Frontal cortex (tissue), 4 donors: ENCODE measurements at places on chromosomes 13 and 19.

DNA sequence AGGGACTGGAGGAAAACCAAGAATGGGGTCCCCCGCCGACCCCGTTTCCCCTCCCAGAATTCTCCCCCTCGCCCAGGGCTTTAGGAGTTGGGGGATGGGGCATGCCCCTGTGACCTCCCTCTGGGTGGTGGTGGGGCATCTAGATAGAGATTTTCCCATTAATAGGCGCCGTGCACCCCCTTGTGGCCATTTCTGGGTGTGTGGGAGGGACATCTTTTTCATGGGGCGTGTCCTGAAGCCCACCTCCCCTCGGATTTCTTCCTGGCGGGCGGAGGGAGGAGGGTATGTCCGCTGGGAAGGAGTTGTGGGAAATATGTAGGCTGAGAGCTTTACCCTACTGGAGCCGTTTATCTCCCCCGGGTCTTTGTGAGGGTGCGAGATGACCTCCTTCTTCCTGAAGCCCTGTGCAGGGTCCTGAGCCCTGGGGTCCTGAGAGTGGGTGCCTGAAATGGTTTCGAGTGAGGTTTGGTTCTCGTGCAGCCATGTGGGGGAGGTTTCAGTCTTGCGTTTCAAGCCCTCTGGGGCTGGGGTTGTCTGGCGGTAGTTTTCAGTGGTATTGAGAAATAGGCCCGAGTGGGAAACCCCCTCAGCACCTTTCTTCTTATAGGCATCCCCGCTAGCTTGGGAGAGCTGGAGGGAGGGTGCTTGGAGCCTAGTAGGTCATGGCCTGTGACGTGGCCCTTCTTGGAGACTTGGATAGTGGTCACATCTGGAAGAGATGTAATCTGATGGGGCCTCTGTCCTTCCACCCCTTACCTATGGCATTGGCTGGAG is 1.0 kb downstream of the PRMT1 start:
- no peak for DNase-seq

DNA sequence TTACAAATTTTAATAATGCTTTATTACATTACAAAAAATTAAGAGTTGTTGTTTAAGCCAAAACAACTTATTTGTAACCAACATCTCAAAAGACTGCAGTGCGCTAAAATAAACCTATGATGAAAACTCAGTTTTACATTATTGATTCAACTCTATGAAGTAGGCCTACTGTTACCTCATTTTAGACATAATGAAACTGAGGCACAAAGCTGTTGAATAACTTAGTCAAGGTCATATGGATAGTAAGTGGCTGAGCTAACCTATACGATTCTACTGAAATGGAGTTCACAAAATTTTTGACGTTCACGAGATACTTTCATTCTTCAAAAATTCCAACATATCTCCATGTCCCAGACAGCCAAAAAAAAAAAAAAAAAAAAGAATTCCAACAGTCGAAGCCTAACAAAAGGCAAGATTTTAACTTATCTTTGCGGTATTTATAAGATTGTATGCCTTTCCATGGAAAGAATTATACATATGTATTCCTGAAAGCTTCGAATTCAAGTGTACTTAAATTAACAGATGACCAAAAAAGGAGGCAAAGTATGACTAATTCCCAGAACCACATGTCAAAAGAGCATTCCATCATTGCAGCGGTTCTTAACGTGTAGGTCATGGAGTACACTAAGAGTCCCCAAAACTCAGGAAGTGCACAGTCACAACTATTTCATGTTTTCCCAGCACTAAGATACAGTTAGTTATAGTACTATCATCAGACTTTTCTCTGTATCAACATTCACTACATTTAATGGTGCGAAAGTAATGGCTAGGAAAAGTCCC is 69.4 kb downstream of the PSPC1 start:
- DNase-seq, result no peak

DNA sequence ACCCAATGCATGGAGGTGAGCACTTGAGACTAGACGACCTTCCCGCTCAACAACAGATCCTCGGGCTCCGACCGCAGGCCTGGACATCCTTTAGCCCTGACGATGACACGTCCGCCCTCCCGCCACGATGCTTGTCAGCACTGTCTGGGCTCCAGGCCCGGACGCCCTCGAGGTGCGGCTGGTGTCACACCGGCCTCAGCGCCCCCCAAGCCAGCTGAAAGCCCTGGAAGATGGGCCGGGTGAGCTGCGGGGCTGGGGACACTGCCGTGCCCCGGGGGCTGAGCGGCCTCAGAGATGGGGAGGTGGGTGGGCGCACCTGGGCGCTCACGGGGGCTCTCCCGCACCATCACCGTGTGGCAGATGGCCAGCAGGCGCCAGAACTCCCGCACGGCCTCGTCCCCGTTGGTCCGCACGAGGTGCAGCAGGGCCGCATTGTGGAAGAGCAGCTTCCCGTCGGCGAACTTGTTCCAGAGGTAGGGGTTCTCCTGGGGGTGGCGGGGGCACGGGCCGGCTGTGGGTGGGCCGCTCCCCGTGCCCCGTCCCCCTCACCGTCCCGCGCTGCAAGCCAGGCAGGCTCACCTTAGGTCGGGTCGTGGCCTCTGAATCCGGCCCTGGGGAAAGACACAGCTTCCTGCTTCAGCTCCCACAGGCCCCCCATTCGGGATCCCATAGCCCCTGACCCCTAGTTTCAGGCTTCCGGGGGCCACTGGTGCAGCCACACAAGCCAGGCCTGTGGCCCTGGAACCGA is 15.5 kb downstream of the ATP8B3 start:
- DNase-seq, result no peak

DNA sequence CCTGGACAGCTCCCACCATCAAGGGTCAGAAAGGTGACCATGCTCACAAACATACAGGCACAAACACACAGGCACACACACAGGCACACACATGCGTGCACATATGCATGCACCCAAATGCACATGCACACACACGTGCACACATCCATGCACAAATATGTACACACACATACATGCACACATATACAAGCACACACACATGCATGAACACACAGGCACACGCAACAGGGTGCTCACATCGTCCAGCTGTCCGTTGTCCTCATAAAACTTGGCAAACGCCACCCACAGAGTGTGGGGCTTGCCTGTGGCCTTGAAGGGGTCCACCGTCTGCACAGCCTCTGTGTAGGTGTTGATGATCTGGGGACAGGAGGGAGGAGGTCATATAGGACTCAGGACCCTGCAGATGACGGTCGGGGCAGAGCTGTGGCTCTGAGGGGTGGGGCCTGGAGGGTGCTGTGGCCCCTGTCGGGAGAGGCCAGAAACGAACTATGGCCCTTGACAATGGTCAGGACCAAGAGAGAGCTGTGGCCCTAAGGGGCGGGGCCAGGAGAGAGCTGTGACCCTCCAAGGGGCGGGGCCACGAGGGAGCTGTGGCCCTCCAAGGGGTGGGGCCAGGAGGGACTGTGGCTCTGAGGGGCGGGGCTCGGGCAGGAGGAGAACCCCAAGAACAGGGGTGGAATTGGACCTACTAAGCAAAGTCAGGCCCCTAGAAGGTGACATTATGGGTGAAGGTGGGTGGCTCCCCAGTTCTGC is 6.2 kb downstream of the XAB2 start:
- DNase-seq, result no peak

GRCh38 chr13:27194895-27195764 is 23.5 kb upstream of the USP12 start:
- DNase-seq, result no peak

- DNase-seq, result no peak
Measured at GRCh38 chr13:48575031-48575430, 42.2 kb upstream of the RCBTB2 start.

GRCh38 chr19:55353803-55354697 is 469 bp downstream of the COX6B2 start:
- DNase-seq, result no peak

DNA sequence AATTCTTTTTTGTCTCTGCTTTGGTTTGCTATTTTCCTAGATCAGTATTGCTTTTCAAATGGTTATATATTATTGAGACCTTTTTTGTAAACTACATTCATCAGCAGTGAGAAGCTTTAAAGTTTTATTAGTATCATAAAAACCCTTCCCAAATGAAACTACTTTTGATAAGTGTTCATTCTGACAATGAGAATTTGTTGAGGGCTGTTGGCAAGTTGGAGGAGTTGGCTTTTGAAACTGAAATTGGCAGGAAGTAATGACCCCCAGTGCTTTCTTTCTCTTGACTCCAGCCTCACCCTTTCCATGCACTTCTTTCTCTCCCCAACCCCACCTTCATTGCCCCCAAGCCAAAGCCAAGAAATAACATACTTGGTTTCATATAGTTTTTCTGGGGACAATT is 113.8 kb downstream of the ZIC5 start:
- no peak for DNase-seq

- no peak for DNase-seq
Measured at GRCh38 chr13:24168392-24168750, 7.9 kb downstream of the SPATA13 start.

- no peak for DNase-seq
Measured at GRCh38 chr19:10747271-10747670, 29.4 kb downstream of the DNM2 start.

- DNase-seq, result no peak
Measured at GRCh38 chr19:47623921-47624391, 15.0 kb downstream of the BICRA start.

DNA sequence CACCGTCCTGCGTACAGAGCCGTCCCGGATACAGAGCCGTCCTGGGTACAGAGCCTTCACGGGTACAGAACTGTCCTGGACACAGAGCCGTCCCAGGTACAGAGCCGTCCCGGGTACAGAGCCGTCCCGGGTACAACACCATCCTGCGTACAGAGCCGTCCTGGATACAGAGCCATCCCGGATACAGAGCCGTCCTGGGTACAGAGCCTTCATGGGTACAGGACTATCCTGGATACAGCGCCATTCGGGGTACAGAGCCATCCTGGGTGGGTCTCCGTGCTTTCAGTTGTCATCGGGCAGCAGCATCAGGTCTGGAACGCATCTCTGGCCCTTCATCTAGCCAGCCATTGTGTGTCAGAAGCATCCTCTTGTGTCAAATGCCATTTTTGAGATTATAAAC is 222.3 kb upstream of the SOX1 start:
- DNase-seq, result no peak

DNA sequence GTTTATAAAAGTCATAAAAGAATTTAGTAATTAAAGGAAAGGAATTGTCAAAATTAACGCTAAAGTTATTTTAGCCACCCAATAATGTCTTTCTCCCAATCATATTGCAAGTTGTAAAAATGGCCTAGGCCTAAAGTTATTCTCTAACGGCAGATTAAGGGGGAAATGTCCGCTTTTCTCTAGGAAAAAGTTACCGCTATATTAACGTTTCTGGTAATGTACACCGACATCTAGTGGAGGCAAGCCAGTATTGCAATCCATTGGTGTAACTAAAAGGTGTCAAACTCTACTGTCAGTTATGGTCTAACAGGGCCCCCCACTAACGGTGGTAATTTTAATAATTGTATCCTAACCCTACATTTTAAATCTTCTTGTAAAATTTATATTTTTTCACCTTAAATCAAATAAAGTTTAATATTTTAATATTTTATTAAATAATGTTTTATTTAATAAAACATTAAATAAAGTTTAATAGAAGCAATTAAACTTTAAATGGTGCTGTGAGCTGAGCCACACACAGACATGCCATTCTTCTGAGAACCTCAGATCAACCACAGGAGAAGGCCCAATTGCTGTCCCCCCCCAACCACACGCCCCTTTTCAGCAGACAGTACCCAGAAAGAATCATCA is 35.9 kb upstream of the ZSCAN5A start:
- DNase-seq, result no peak

DNA sequence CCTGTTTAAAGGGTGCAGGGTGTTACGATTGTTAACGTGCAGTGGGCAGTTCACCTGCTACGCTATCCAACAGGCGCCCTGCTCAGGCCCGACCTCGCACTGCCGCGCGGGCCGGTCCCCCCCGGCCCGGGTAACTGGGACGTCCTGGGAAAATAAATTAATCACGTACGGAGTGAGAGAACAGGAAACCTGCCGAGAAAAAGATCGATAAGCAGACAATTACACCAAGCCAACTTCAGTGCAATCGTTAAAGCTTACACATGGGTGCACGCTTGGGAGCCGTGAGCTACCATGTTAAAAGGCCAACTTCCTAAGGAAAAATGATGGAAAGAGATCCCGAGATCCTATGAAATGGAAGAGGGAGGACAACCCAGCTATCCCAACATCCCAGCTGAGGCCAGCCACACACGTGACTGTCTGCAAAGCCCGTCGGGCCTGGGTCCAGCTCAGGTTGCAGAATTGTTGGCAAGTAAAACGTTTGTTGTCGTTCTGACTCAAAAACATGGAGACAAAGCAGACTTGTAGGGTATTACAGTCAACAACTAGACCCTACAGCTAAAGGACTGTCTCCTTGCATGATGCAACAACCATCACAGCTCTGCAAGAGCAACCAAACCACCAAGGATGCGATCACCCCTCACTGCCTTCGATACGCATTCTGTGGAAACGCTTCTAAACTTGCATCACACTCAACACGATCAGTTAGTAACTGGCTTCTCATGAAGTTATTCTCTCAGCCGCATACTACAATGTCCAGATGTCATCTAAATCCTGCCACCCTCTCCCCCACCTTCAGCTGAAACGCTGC is 741 bp upstream of the TUBGCP3 start:
- DNase-seq, result no peak

- DNase-seq, result no peak
Measured at GRCh38 chr19:58409010-58409790, 751 bp downstream of the ZNF584 start.

GRCh38 chr19:36527873-36528193 is 238 bp downstream of the ZNF260 start:
- no peak for DNase-seq

DNA sequence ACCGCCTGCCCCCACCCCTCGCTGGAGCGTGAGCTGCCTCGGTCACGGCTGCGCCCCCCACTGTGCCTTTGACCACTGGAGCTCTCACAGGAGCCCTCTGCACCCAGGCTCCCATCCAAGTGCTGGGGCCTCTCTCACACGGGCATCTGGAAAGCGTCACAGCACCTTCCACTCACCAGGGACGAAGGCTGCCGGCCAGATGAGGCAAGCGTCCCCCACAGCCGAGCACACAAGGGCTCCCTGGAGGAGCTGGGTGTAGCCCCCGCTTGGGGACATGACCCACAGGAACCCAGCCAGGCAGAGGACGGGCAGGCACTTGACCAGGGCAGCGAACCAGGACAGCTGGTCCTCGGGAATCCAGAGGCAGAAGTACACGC is 560 bp downstream of the TMEM86B start:
- DNase-seq, result no peak

GRCh38 chr19:51660975-51661600 is 14.5 kb upstream of the SIGLEC14 start:
- peak; percentile 65 for DNase-seq

DNA sequence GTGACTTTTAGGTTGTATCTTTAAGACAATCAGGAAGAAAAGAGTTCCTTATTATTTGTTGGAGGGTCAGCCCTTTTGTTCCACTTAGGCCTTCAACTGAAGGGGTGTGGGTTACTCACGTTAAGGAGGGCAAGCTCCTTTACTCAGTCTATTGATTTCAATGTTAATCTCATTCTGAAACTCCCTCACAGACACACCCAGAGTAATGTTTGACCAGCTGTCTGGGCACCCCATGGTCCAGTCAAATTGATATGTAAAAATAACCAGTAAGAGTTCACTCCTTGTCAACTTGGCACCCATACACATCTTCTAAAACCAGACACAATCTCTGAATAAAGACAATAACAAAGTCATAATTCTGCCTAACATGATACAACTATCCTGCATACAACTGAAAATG is 292.9 kb downstream of the KLF5 start:
- no peak for DNase-seq

- no peak for DNase-seq
Measured at GRCh38 chr19:16398530-16399249, 73.1 kb downstream of the EPS15L1 start.
